NCI-H446 (cell line): ENCODE measurements at places on chromosomes 5 and 9.

- DNase-seq = peak; percentile 28
Measured at GRCh38 chr9:123642291-123643278, 286.6 kb downstream of the CRB2 start.

DNA sequence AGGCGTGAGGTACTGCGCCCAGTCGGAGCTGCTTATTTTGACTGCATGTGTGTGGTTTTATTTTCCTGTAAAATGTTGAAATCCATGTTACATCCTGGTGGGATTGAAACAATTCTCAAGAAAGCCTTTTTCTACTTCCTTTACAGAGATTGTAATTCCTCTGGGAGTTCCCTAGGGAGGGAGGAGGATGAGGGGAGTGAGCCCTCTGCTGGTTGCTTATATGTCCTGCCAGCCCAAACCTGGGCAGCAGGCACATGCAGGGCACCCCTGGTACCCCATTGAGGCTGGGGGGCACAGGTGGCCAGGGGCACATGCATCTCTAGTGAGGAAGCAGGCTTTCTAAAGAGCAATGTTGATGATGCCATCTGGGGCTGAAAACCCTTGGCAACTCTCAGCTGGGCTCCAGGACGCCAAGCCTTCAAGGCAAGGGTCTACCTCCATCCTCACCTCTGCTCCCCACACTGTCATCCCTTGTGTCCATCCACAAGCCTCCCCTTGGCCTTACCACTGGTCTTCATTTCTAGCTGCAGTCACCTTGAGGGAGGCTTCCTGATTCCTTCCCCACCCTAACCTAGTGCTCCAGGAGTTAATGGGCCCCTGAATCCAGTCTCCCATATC is 84.7 kb upstream of the TNFSF8 start:
- no peak for DNase-seq

DNA sequence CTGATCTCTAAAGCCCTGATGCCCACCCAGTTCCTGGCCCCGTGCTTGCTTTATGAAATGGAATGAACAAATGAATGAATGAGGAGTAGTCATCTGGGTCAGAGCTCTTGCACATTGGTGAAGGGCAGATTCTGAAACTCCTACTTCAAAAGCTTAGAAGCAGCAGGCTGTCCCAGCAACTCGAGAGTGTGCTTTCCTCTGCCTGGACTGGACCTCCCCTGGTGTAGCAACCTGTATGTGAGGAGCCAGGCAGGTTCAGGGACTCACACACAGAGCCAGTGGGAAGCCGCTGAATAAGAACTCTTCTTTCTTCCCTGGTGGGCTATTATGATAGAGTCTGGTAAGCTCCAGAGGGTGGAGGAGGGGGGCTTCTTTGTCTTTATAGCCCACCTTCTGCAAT is 396.4 kb downstream of the CDK5RAP2 start:
- no peak for DNase-seq

- no peak for DNase-seq
Measured at GRCh38 chr5:65512170-65512937, 30.6 kb upstream of the ADAMTS6 start.

- no peak for DNase-seq
Measured at GRCh38 chr5:55102348-55102747, at the start of gene GZMA. Gene GZMA, plus strand, starts transcription at chr5:55102646. Its CDS starts 37 bp downstream, at chr5:55102683.

- DNase-seq = no peak
Measured at GRCh38 chr9:2253636-2254580, 238.8 kb downstream of the SMARCA2 start.

- no peak for DNase-seq
Measured at GRCh38 chr9:79490657-79491248, 81.0 kb upstream of the TLE4 start.

DNA sequence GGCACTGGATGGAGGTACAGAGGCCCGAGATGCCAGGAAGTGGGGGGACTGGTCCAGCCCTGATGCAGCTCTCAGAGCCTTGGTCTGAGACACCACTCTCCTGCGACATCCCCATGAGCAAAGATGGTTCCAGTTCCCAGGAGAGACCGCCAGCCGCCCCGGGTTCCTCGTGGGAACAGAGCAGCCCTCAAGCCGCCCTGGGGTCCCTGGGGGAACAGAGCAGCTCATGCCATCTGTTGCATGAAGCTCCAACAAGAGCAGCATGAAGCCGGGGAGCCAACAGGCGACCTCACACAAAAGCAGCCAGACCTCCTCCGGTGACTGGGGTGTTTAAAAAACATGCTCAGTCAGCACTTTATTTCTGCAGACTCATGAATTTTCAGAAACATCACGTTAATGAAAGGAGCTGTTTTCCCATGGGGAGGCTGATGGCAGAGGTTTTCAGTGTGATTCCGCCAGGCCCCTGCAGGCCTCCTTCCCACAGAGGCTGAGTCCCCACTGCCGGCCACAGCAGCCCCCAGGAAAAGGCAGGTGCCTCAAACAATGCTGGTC is 6.2 kb downstream of the SLC6A18 start:
- no peak for DNase-seq

GRCh38 chr5:150272531-150272930 is 17.0 kb downstream of the CAMK2A start:
- peak; percentile 73 for DNase-seq

DNA sequence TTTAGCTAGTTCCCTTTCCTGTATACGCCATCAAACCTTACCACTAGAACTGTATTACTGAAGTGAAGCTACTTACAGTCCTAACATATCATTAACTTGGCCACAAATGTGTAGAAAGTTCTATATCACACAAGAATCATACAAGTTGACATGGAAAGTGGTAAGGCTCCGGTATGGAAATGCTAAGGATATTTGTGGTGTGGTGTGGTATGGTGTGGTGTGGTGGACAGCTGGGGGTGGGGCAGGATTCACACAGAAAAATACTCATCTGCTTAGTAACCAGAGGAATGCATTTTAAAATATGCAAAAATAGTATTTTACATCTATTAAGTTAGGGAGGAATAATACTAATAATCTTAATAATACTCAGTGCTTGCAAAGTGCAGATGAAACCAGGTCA is 69.4 kb downstream of the TRPC7 start:
- DNase-seq = no peak

DNA sequence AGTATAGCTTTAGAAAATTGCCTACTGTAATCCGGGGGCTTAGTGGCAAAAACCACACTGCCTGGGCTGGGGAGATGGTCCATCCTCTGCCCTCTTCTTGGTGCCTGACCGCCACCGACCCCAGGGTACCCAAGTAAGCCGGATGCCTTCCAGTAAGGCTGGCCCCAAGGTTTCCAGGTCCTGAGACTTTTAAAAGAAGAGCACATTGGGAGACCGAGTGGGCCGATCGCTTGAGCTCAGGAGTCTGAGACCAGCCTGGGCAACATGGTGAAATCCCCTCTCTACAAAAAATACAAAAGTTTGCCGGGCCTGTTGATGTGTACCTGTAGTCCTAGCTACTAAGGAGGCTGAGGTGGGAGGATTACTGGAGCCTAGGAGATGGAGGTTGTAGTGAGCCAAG is 406.7 kb upstream of the IRX4 start:
- no peak for DNase-seq

GRCh38 chr5:177537389-177538361 is 16.7 kb downstream of the FAM193B start:
- DNase-seq = no peak

DNA sequence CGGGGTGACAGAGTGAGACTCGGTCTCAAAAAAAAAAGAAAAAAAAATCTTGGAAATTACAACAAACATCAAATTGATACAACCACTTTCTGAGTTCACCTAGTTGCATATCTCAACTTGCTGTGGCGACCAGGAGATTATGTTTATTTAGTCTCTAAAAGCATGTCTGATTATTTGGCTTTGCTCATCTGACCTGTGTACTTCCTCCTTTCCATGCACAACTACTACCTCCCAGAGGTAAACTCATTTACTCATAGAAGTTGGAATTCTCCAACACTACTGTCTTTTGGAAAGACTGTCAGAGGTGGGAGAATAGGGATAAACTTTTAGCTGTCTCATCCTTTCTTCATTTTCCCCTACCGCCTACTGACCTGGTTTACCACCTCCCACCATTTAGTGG is 42.6 kb downstream of the MTMR12 start:
- DNase-seq = no peak

DNA sequence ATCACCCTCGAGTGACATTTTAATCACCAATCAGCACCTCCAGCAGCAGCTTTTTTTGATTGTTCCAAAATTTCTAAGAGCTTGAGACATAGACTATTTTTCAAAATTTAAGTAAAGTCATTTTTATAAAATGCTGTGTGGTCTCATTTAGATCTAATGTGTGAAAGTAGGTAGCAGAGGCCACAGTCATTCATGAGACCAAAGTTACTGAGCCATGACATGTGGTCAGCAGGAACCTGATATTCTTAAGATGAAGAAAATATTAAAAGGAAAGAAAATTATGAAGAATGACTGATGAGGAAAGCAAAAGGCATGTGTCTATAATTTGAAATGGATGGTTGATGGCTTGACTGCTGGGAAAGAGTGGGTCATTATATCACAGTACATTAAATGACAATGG is 7.2 kb downstream of the FREM1 start:
- no peak for DNase-seq

- no peak for DNase-seq
Measured at GRCh38 chr9:128106940-128107467, 20.5 kb downstream of the PTGES2 start.

DNA sequence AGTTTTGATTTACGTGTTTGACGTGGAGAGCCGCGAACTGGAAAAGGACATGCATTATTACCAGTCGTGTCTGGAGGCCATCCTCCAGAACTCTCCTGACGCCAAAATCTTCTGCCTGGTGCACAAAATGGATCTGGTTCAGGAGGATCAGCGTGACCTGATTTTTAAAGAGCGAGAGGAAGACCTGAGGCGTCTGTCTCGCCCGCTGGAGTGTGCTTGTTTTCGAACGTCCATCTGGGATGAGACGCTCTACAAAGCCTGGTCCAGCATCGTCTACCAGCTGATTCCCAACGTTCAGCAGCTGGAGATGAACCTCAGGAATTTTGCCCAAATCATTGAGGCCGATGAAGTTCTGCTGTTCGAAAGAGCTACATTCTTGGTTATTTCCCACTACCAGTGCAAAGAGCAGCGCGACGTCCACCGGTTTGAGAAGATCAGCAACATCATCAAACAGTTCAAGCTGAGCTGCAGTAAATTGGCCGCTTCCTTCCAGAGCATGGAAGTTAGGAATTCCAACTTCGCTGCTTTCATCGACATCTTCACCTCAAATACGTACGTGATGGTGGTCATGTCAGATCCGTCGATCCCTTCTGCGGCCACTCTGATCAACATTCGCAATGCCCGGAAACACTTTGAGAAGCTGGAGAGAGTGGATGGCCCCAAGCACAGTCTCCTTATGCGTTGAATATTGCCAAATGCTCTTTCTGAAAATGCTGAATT is 850 bp downstream of the RRAGA start:
- peak; percentile 38 for DNase-seq

- no peak for DNase-seq
Measured at GRCh38 chr9:116635908-116636307, 51.2 kb upstream of the TRIM32 start.

- no peak for DNase-seq
Measured at GRCh38 chr5:139453683-139454567, 8.6 kb downstream of the ECSCR start.

- DNase-seq = no peak
Measured at GRCh38 chr5:116370149-116370548, 204.5 kb downstream of the SEMA6A start.

DNA sequence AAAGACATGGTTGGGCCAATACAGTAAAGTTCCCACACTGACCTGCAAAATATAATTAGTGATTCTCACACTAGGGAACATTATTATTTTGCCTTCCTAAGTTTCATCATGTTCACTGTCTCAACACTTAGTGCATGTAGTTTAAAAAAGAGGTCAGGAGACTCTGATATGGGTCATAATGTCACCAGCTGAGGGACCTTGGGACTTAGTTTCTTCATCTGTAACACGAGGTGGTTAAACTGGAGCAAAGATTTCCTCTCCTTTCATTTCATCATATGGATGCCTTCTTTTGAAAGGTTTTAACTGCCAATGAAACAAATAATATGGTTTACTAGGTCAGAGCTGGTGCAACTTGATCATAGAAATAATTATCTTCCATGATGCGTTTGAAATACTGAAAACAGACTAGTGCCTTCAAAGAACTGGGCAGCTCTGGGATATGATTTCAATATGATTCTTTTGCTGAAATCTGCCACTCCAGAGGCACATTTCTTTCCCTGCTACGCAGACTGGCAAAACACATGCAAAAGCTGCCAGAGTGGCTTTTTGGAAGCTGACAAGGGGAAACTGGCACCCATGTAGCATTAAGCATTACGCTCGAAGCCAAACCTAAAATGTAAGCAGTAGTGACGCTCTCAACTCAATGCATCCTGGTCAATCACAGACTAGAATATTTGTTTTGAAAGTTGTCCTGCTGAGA is 20.8 kb downstream of the RETREG1 start:
- DNase-seq = no peak
